Uterine smooth muscle cell (primary cell): ENCODE measurements at places on chromosomes 3 and 15. TPM values are rescaled to one million over a fixed set of nuclear protein-coding genes. Genes with fewer than 3 reads are reported as not detected.

Gene ZNF80
- not detected in 2 replicates for total RNA-seq

Gene PIERCE2
- total RNA-seq, result 0.55 and 1.6 TPM in 2 replicates

Gene GUCA1C
- not detected in 2 replicates for total RNA-seq

Gene TRPC1
- total RNA-seq, result 43.5 and 51.9 TPM in 2 replicates

Gene MNS1
- 1.5 and 3.9 TPM in 2 replicates for total RNA-seq

Gene FRG2C
- not detected in 2 replicates for total RNA-seq

Gene SKOR1
- total RNA-seq, result 0.11 and 0.12 TPM in 2 replicates

Gene CHST2
- total RNA-seq, result 13.0 and 15.4 TPM in 2 replicates

Gene TLR9
- under 0.01 TPM in 1 of 2 replicates, not detected in the other for total RNA-seq

Gene CELF6
- 0.11 and 0.37 TPM in 2 replicates for total RNA-seq
